ENCODE measurements at places on chromosomes 2 and 18.

- DNase-seq: no peak
These were observed 145.9 kb downstream of the RTP5 start for GRCh38 chr2:242015108-242016065.

GRCh38 chr2:71882949-71883472 lies 264.7 kb downstream of the CYP26B1 start:
- DNase-seq: peak; percentile 95

GRCh38 chr2:212424082-212424481 lies 114.5 kb downstream of the ERBB4 start:
- no peak for DNase-seq

GRCh38 chr2:205427112-205427511 lies 255.2 kb upstream of the NRP2 start:
- no peak for DNase-seq

DNA sequence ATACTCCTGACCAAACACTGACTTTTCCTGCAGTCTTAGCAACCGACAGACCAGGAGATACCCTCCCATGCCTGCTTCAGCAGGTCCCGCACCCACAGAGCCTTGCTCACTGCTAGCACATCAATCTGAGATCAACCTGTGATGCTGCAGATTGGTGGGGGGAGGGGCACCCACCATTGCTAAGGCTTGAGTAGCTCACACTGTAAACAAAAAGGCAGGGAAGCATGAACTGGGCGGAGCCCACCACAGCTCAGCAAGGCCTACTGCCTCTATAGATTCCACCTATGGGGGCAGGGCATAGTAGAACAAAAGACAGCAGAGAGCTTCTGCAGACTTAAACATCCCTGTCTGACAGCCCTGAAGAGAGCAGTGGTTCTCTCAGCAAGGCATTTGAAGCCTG lies 109.7 kb downstream of the SP100 start:
- peak; percentile 7 for DNase-seq

- DNase-seq: no peak
These were observed 659.5 kb downstream of the TSN start for GRCh38 chr2:122414902-122415301.

GRCh38 chr2:195709901-195710806 lies 53.1 kb downstream of the SLC39A10 start:
- no peak for DNase-seq

- no peak for DNase-seq
These were observed 3.6 kb upstream of the COX7A2L start for GRCh38 chr2:42364658-42365057.

DNA sequence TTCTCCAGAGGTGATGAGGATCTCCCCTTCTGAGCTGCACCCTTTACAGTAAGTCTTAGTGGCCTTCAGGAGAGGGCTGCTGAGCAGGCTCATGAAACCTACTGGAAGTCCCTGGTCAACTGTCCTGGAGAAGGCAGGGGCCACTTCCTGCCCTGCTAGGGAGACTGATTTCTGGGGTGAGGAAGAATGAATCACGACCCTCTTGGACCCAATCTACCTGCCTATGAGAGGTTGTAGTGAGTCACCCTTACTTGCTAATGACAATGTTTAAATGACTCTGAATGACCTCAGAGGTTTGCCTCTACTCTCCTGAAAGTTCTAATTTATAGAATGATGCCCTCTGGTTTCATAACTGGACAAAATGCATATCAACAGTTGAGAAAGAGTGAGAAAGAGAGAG lies 79.4 kb upstream of the FAM136A start:
- no peak for DNase-seq

- no peak for DNase-seq
These were observed 6.2 kb downstream of the KRTCAP3 start for GRCh38 chr2:27448381-27448780.

DNA sequence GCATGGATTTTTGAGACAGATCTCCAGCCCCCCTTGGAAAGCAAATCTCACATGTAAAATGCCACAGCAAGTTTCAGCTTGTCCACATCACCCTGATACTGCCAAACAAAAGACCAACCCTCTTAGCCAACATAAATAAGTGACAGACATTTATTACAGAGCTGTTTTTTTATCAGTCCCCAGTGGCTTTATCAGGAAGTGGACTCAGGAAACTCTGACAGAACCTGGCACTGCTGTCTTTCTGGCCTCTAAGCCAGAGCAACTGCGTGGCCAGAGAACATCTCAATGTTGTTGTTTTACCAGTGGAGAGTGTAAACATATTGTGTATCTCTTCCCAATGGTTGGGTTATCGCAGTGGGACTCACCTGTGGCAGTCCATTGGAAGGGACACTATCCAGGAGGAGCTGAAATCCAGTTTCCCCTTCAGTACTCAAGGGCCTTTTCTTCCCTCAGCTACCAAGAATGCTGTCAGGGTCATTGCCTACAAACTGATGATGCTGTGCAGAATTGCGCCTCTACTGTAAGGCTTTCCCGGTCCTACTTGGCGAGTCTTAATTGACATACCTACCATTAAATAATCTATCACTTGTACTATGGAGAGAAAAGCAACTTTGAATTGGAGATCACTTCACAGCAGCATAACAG lies 22.0 kb downstream of the SLC14A1 start:
- peak; percentile 62 for DNase-seq

GRCh38 chr2:36177282-36177681 lies 178.3 kb upstream of the CRIM1 start:
- DNase-seq: peak; percentile 21

DNA sequence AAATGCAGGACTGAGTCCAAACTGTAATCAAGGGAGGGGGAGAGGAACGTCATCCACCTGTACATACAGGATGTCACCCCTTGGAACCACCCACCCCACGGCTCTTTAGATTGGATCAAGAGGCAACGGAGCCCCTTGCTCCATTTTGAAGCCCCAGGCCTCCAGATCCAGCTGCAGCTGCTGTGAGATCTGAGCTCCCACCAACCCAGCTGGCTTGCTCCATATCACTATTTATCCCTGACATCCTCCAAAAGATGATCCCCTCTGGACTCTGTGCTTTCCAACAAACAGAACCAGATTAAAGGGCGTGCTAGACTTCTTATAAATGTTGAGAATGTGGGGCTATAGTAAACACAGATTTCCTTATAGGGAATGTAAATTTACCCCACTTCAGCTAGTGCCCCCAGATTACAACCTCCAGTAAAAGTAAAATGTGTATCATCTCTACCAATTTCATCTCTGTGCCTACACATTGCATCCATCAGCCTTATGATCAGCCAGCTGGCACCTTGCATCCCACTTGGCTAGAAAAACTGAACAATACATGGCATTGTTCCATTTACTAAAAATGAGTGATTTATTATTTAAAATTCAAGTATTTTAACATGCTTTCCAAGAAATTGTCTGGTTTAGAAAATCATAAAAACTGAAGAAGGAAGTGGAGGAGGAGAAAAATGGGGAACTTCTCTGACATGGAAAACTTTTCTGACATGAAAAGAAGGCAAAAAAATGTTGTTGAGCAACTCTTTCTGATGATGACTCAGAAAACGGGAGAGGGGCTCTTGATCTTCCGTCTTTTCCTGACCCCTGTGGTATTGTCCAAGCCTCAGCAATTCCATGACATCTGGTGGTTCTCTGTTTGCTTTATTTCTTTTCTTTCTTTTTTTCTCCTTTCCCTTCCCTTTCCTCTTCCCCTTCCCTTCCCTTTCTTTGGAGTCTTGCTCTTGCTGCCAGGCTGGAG lies 262.6 kb upstream of the THUMPD2 start:
- peak; percentile 17 for DNase-seq

GRCh38 chr2:185785851-185786473 lies 47.4 kb downstream of the FSIP2 start:
- no peak for DNase-seq

- DNase-seq: no peak
These were observed 233.9 kb downstream of the SATB2 start for GRCh38 chr2:199223791-199224190.

DNA sequence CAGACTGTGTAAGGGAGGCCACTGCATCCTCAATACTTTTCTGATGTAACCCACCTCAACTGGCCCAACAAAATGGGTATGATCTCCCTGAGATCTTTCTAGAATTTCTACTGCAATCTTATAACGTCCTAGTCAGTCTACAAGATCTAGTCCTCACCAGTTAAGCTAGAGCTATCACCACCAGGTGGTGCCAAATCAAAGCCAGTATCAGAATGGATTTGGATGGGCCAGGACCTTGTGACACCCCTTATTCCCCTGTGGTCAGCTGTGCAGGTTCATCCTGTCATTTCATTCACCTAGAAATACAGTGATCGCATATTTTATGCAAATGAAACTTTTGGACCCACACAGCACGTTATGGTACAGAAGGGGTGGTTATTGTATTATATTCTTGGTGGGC lies 90.3 kb downstream of the OLA1 start:
- DNase-seq: peak; percentile 69

GRCh38 chr2:136250131-136250530 lies 132.2 kb upstream of the CXCR4 start:
- DNase-seq: no peak

GRCh38 chr18:50313031-50313607 lies 25.6 kb upstream of the CXXC1 start:
- DNase-seq: no peak

- no peak for DNase-seq
These were observed 379.7 kb downstream of the RND3 start for GRCh38 chr2:150107816-150108215.

GRCh38 chr2:56898986-56899385 lies 715.2 kb downstream of the CCDC85A start:
- no peak for DNase-seq

- no peak for DNase-seq
These were observed 135.1 kb downstream of the GFPT1 start for GRCh38 chr2:69251943-69252342.

GRCh38 chr2:6876309-6876708 lies 1.3 kb upstream of the RSAD2 start:
- peak; percentile 61 for DNase-seq

DNA sequence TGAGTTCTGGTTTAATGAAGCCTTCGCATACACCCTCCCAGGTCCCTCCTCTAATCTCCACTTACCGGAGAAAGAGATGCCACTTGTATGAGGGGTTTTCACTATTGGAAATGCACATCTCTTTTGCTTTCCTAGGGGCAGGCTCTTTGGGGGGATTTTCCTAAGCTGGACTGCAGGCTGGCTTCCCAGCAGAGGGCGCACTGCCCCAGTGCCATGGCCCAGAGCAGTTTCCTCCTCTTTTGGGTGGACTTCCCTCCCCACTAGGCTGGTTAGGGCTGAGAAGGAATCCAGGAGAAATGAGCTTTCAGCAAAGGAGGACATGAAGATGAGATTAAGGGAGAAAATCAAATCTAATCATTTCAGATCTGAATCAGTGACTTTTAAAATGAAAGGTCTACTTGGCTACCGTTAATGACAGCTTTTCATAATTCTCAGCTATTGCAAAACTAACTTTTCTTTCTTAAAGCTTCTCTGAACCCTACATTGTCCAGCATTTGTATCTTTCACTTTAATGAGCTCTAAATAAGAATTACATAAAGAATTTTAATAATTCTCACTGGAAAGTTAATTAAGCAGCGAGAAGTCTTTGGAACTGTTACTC lies 784.1 kb upstream of the FANCL start:
- peak; percentile 74 for DNase-seq

DNA sequence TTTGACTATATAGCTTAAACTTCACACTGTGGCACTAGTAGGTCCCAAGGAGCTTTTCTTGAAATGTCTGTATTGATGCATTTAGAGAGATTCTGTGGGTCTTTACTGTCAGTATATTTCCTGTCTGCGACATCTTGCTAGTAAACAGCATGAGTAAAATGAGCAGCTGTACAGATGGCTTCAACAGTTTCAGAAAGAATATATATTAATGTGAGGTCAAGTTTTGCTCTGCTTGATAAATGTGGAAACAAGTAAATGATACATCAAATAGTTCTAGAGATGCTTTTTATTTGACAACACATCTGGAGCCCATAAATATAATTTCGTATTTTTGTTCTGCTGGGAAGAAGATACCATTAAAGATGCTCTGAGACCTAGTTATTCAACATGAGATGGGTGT lies 310.9 kb upstream of the COL3A1 start:
- no peak for DNase-seq

GRCh38 chr2:172230332-172230888 lies 127.7 kb upstream of the DLX2 start:
- DNase-seq: no peak

DNA sequence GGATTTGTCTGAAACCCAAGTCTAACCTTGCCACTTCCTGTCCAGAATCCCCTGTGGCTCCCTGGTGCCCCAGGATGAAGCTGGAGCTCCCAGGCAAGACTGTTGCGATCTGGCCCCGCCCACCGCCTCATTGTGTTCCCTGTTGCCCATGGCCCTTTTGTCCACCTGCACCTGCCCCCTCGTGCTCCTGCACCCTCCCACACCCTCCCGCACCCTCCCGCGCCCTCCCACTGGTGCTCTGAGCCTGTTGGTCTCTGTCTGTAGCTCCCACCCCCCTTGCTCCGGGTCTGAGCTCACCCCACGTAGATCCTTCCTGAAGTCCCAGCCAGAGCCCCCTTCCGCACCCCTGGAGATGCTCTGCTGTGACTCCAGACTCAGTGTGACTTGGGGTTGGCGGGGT lies 244.4 kb downstream of the ATAD2B start:
- DNase-seq: no peak

GRCh38 chr2:176479961-176480360 lies 210.7 kb downstream of the MTX2 start:
- DNase-seq: no peak

- no peak for DNase-seq
These were observed 159.2 kb upstream of the SH3BP4 start for GRCh38 chr2:234792621-234793022.

DNA sequence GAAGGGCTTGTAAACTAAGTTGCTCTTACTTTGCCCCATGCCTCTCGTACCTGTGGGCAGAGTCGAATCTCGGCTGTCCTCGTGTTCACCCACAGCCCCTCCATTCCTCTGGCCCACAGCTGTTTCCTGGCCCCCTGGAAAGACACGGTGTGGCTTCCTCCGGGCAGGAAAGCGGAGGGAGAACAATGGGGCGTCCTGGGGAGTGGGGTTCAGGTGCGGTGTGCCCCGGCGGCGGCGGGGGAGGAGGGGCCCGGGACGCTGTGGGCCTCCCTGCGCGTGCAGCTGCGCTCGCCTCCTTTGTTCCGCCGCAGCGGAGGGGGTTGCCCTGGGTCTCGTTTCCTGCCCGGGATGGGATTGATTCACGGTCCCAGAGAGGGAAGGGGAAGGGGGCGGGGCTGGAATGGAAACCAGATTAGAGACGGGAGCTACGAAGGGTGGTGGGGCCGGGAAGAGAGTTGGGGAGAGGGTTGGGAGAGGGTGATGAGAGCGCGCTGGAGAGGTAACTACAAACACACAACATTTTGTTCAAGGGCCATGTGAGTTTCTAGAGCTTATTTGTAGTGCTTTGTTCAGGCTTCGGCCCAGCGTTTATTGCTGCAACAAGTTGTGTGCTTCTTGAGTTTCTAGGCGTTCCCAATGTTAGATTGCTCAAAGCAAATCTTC lies 796 bp downstream of the MYO1B start:
- DNase-seq: no peak

DNA sequence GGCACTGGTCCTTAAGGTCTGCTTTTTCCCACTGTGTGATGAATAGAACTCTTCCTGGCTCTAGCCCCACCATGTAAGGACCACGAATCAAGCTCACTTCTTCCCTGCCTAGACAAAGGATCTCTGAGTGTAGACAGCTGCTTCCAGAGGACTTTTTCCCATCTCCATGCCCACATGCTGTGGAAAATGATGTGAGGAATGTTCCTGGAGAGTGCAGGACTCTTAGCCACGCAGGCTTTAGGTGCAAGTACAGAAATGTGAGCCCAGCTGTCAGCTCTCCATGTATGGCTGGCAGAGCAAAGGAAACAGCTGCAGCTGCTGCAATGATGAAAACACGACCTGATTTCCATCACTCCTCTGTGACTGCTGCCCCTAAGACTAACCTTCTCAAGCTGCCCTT lies 35.5 kb downstream of the NXPH2 start:
- no peak for DNase-seq

GRCh38 chr2:10575609-10576280 lies 114.0 kb downstream of the NOL10 start:
- no peak for DNase-seq
